ENCODE measurements at places on chromosomes 6 and 20.

GRCh38 chr6:158287047-158287446, 25.2 kb upstream of the TULP4 start:
- no peak for DNase-seq

- no peak for DNase-seq
Measured at GRCh38 chr6:46505693-46506512, 14.7 kb upstream of the RCAN2 start.

GRCh38 chr6:39493777-39494176, 171.3 kb upstream of the KCNK16 start:
- DNase-seq, result no peak

- DNase-seq, result no peak
Measured at GRCh38 chr6:131949620-131949908, 1.6 kb downstream of the CCN2 start.

DNA sequence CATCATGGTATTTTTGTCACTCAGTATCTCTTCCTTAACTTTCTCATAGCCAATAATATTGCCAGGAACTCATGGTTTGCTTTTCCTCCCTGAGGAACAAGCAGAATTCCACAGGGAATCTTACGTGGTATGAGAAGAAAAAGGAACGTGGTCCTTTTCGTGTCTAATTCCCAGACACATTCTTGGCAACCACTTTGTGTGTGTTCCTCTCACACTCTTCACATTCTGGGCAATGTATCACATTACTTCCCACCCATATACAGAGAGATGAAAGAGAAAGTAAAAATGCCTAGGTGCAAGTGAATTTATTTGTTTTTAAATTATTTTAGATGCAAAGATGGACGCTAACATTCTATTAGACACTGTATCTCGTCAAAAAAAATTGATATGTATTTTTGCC, 102.7 kb downstream of the PTPRK start:
- DNase-seq, result no peak

DNA sequence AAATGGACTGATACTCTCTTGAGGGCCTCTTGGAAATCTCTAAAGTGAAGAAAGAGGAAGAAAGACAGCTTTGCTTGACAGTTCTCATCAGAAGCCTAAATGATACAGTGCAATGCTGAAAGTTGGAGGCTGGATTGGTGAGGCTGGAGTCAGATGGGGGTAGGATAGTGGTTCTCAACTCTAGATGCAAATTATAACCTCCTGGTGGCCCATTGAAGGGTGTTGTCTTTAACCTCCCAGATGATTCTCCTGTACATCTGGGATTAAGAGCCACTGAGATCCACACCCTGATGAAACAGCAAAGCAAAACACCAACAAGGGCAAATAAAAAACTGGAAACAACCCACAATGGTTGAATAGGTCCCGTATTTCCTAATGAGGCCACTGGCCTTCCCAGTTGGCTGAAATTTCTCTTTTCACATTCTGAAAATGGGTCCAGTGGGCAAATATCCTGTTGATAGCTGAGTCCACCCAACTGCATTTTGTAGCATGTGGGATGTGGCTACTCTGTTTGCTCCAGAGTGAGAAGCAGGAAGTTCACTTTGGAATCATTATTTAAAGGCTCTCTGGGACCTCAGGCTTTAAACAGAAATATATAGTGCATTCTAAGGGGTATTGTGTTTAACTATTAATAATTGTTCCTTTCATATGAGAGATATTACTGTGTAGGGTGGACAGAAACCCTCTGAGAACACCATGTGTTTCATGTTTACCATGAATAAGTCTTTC, 208.1 kb downstream of the SOX4 start:
- no peak for DNase-seq

DNA sequence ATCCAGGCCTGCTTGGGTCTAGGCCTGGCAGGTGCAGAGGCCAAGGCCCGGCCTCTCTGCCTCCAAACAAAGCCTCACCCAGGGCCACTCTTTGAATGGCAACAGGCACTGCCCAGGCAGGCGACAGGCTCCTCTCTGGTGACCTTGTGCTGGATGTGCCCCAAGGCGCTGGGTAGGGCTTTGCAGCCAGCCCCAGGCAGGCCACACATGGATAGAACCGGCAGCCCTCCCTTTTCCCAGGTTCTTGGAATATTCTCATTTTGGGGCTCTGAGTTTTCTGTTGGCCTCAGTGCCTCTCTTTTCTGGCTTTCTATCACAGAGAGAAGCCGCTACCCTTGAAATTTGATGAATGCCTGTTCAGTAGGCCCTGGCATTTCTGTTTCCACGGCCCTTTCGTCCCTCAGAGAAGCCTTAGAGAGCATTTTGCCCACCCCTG, 18.9 kb downstream of the PKIG start:
- DNase-seq, result no peak

GRCh38 chr6:4895971-4896370, 107.9 kb downstream of the RPP40 start:
- no peak for DNase-seq

GRCh38 chr6:130840050-130840449, 12.8 kb downstream of the SMLR1 start:
- DNase-seq, result no peak

DNA sequence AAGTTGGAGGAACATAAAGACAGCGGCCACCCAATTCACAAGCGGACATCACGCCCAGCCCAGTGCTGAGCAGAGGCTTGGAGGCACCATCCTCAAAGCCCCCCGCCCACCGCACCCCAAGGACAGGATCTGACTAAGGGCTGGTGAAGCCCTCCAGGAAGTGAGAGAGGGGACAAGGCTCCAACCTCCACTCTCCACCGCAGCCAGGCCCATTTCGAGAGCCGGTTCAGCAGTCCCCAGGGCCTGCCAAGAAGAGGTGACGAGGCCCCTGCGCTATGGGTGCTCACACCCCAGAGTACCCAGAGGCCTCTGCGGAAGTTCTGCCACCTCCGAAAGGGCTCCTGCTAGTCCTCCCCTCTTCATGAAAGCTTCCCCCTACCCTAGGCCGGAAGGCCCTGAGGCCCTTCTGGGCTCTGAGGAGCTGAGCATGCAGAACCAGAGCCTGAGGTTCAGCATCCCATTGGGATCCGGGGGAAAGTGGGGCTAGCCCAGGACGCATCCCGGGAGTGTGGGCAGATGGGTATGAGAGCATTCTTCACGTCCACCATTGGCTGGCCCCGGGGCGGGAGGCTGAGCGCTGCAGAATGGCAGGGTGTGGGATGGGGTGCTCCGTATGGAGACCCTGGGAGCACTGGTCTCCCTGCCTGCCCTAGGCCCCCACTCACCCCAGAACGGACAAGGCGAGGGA, 2.5 kb downstream of the GRM4 start:
- DNase-seq, result no peak

DNA sequence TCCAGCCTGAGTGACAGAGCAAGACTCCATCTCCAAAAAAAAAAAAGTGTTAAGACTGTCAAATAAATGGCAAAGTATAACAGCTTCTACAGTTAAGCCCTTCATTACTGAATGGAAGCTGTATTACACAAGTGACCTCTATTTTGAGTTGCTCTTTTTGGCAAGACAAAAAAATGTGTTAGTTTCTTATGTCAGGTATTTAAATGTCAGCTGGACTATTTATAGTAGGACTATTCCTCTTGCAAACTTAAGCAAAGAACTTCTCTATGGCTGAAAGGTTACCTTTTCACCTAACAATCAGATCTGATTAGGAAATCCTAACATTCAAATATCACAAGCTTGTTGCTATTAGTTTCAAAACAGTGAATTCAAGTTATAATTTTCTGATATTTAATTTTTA, 12.4 kb downstream of the UBE2V1 start:
- DNase-seq, result no peak

DNA sequence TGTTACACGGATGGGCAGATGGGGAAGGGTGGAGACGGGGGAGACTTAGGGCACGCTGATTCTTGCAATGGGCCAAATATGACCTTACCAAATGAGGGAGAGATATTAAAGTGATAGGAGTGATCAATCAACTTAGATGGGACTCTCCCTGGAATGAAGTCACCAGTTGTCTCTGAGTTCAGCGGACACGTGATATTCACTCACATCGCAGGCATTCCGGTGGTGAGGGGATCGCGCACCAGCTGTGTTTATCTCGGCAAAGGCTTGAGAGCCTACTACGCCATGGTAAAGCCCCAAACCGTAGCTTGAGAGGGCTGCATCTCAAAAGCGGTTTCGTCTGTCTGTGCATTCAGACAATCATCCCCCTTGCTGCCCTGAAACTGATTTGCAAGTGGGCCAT, 5.5 kb downstream of the BMP7 start:
- no peak for DNase-seq

DNA sequence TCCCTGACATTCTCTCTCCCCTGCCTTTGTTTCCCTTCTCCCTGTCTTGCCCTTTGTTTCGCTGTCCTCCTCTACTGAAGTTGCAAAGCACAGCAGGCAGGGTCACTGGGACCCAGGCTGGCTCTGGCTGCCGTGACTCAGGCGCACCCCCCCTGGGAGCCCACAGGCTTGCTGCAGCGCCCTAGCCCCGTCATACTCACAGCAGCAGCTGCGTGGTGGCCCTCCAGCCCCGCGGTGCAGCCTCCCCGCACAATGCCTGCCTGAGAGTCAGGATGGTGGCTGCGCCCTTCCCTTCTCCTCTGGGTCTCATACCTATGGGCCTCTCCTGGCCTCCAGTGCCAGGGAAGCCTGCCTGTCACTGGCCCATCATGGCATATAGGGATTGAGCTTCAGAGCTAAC, 41.7 kb downstream of the TXNDC5 start:
- DNase-seq, result no peak

DNA sequence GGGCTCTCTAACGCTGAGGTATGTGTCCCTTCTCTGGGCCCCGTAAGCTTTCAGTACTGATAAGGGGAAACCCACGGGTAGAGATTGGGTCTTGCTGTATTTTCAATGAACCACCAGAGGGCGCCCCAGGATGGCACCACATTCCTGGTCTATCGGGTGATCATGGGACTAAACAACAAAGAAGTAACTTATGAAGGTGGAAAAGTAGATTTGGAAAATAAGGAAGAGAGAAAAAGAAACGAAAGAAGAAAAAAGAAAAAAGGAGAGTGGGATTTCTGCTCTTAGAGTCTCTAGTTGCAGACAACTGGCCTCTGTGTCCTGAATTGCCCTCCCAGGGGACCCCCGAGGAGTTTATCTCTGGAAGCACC, 93.8 kb downstream of the GMPR start:
- peak; percentile 73 for DNase-seq

DNA sequence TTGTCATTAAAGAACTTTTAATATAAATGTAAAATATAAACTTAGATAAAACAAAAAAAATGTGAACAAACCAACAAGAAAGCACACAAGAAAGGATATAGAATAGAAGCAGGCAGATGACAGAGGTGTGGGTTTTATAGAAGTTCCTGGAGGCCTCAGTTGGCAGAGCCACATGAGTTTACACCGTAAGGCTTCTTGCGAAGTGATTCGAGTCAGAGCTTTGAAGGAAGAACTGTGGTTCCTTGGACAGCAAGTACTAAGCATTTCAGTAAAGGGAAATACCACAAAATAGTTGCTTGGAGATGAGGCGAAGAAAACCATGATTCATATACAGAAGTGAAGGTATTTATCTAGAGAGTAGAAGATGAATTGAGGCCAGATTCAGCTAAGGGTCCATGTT, 207.9 kb upstream of the EYA4 start:
- no peak for DNase-seq

GRCh38 chr6:30465595-30466306, 23.6 kb upstream of the HLA-E start:
- DNase-seq, result no peak

DNA sequence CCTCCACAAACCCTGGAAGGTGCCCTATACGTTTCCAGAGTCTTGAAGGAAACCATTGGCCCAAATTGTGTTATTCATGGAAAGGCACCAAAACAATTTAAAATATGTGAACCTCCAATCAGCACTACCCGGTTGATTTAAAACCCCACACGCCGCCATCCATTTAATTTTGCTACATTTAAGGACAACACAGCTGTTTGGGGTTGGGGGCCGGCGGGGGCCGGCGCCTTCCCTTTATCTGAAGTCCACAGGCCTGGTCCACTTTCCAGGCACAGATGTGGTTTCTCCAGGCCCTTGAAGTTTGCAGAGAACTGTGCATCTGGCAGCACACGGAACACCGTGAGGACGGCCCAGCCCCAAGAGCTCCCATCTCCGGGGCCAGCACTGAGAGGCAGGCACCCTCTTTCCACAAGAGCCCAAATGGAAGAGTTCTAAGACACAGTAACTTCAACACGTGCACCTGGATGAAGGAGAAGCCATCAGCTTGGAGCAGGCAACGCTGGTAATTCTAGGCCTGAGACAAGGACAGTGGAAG, 16.8 kb upstream of the FRMD1 start:
- no peak for DNase-seq

- DNase-seq, result no peak
Measured at GRCh38 chr6:158046201-158047126, 64.8 kb downstream of the SYNJ2 start.

- no peak for DNase-seq
Measured at GRCh38 chr6:148790404-148790803, 43.6 kb downstream of the UST start.

DNA sequence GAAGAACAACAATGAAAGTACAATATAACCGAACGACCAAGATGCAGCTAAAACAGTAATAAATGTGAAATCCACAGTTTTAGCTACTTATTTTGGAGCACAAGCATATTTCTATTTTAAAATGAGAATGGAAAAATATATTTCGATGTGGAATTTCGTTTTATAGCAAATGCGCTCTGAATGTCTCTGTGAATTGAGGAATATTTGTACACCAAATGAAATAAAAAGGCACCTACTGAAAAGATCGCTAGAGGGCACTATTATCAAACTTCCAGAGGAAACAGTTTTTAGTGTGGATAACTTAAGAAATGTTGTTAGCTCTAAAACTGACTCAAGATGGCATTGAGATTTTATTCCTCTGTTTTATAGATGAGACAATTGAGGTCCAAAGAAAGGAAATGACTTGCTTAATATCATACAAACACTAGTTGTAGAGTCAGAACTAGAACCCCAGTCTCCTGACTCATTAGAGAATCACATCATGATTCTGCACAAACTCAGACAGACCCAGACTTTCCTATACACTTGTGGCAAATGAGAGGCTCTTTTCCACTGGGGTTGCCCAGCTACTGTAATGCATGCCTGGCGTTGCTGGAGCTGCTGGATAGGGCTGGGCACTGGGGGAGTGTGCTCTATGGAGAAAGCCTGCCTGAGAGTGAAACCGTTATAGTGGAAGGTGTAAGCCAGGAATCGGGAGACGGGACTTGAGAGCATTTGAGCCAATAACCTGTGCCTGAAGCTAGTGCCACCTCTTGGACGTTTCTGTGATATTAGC, 51.9 kb downstream of the GCLC start:
- DNase-seq, result peak; percentile 8

DNA sequence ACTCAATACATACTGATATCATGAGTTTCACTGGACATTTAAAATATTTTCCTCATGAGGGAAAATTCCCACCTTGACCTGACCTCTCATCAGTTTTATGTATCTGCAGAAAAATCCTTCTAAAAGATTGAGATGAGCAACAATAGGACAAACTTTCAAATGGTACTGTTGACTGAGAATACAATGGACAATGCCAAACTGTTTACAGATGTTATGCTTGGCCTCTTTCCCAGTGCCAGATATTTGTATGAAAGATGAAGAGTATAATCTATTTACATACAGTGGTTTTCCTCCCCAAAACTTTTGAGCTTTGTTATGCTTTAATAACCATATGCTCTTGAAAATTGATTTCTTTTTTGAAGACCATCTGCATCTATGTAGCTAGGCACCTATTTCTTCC, 245.1 kb upstream of the RSPO3 start:
- no peak for DNase-seq

Data from stimulated activated CD4-positive, alpha-beta T cell treated with anti-CD3 and anti-CD28 coated beads, Interleukin-1b, Interleukin-23, amount 100 ng/mL, for 24 hours (primary cell).